ENCODE measurements at places on chromosomes 11 and 22. TPM values are rescaled to one million over a fixed set of nuclear protein-coding genes. Genes with fewer than 3 reads are reported as not detected.
A peak's percentile ranks its signal among the peaks of the same experiment; 100 is the strongest.

GRCh38 chr22:49752598-49753091 lies 75.0 kb downstream of the BRD1 start:
- H3K4me1 ChIP-seq: no peaks in the 10 kb centered on the region
- no peak overlapping the region for H3K27ac ChIP-seq
- H3K36me3 ChIP-seq: no peaks in the 10 kb centered on the region
- no peak for DNase-seq
- H3K4me3 ChIP-seq: no peak overlapping the region

GRCh38 chr11:62124186-62125113 lies 639 bp downstream of the INCENP start:
- H3K36me3 ChIP-seq: peaks cover 33% of the 10 kb centered on the region
- H3K27ac ChIP-seq: peak overlapping the region; percentile 89
- DNase-seq: peak; percentile 35

DNA sequence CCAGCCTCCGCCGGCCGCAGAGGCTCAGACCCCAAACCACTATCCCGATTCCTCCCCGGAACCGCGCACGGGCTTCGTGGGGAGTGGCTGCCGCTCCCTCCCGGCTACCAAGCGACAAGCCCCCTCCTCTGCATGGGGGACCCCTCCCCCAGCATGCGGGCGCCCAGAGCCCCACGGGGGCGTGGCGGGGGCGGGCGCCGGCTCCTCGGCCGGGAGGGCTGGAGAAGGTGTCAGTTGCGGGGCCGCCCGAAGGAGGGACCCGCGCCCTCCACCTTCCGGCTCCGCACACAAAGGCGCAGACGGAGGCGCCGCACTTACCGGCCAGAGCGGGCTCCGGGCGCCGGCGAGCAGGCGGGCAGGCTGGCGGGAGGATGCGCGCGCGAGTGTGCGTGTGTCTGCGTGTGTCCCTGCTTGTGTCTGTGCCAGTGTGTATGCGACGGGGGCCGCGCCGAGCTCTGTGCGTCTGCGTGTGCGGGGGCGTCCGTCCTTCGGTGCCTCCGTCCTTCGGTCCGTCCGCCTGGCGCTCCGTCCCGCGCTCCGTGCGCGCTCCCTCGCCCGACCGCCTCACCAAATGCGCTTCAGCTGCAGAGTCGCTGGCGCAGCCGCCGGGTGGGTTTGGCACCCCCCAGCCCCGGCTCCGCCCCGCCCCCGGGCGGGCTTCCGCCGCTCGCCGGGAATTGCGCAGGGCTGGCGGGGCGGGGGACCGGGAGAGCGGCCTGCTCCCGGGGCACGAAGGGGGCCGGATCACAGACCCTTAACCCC lies at the start of gene PTPN5:
Gene PTPN5 (minus strand): TSS at position 592 of the 762 bp plus-strand sequence. CDS start 19,840 bp downstream, outside the sequence.
- no peaks in the 10 kb centered on the region for H3K4me1 ChIP-seq
- H3K27me3 ChIP-seq: peaks cover 51% of the 10 kb centered on the region
- no peak for DNase-seq
- H3K27ac ChIP-seq: no peak within 1 kb of the TSS
- H3K36me3 ChIP-seq: no peaks in the 10 kb centered on the region

Gene RSF1
- total RNA-seq: 94.1 TPM

GRCh38 chr11:43223026-43223425 lies 88.8 kb upstream of the API5 start:
- H3K4me3 ChIP-seq: no peak overlapping the region
- DNase-seq: no peak
- H3K27me3 ChIP-seq: no peaks in the 10 kb centered on the region
- no peak overlapping the region for H3K27ac ChIP-seq
- no peaks in the 10 kb centered on the region for H3K36me3 ChIP-seq

GRCh38 chr22:35313311-35314121 lies 13.8 kb downstream of the TOM1 start:
- no peak overlapping the region for H3K27ac ChIP-seq
- no peaks in the 10 kb centered on the region for H3K4me1 ChIP-seq
- H3K4me3 ChIP-seq: no peak overlapping the region
- no peak for DNase-seq
- no peaks in the 10 kb centered on the region for H3K36me3 ChIP-seq
- H3K27me3 ChIP-seq: no peaks in the 10 kb centered on the region

DNA sequence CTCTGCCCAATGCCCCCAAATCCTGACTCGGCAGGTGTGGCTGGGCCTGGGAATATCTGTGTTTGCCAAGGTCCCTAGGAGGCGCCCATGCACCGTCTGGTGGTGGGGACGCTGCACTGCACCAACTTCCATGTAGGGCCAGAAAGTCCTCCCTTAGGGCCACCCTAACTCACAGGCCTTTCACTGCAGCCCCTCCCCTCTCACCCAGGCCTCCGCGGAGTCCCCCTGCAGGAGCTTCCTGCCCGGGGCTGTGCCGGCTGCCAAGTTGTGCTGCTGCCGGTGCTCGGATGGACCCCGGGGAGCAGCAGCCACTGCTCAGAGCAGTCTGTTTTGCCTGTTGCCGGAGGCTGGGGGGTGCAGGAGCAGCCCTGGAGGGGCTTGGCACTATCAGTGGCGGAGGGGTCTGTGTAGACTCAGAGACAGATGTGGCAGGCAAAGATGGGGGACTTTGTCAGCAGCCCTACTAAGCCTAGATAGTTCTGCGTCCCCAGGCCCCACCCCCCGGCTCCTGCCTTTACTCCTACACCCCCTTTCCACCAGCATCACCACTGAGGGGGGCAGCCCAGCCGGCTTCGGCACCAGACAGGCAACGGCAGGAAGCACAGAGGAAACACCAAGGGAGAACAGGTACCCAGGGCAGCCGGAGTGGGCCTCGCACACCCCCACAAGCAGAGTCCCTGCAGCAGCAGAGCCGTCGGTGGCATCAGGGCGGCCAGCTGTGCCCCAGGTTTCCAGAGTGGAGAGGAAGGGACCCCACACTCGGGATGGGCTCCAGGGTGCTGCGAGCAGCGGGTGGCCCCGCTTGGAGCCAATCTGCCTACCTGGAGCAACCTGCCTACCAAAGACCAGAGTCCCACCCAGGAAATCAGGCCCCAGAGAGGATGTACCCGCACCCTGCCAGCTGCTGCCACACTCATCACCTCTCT lies 124.3 kb downstream of the TRIM29 start:
- peaks cover 12% of the 10 kb centered on the region for H3K4me1 ChIP-seq
- H3K36me3 ChIP-seq: no peaks in the 10 kb centered on the region
- H3K4me3 ChIP-seq: no peak overlapping the region
- no peak overlapping the region for H3K27ac ChIP-seq
- peak; percentile 88 for DNase-seq

GRCh38 chr11:67379061-67380058 lies 6.0 kb upstream of the CLCF1 start:
- no peak for DNase-seq
- H3K4me1 ChIP-seq: peaks cover 10% of the 10 kb centered on the region
- H3K27ac ChIP-seq: peak overlapping the region; percentile 17
- H3K36me3 ChIP-seq: no peaks in the 10 kb centered on the region
- H3K27me3 ChIP-seq: no peaks in the 10 kb centered on the region

GRCh38 chr11:63242089-63242781 lies 1.2 kb downstream of the SLC22A25 start:
- peaks cover 28% of the 10 kb centered on the region for H3K27me3 ChIP-seq
- no peaks in the 10 kb centered on the region for H3K4me1 ChIP-seq
- DNase-seq: no peak
- H3K36me3 ChIP-seq: no peaks in the 10 kb centered on the region

DNA sequence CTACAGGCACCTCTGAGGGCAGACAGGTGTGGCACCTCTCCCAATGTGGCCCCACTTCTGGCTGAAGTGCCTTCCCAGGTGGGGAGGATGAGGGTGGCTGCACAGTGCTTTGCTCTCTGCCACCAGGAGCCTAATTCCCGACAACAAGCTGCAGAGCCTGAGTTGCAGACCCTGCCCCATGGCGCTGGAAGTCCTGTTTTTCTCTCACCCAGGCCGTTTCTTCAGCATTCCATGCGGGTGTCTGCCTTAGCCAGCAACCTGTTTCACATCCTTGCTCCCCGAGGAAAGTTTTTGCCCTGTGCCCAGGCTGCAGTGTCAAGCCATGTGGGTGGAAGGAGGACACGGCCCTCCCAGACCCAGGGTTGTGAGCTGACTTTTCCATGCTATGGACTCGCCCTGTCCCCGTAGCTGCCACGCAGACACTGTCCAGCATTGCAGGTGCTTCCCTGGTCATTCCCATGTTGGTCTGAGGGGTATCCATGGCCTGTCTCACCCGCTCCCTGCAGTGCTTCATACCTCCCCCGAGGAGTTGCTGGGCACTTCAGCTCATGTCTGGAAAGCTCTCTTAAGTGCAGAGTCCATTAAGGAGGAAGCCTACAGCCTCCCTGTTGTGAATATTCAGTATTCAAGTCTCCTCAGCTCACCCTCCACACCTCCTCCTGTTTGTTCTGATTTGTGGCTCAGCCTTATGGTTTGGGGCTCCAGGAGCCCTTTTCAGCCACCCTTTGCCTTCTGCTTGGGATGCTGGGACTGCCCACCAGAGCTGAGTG lies 2.9 kb downstream of the DAGLA start:
- H3K4me1 ChIP-seq: peaks cover 12% of the 10 kb centered on the region
- H3K27me3 ChIP-seq: no peaks in the 10 kb centered on the region
- H3K4me3 ChIP-seq: no peak overlapping the region
- DNase-seq: no peak
- no peak overlapping the region for H3K27ac ChIP-seq

DNA sequence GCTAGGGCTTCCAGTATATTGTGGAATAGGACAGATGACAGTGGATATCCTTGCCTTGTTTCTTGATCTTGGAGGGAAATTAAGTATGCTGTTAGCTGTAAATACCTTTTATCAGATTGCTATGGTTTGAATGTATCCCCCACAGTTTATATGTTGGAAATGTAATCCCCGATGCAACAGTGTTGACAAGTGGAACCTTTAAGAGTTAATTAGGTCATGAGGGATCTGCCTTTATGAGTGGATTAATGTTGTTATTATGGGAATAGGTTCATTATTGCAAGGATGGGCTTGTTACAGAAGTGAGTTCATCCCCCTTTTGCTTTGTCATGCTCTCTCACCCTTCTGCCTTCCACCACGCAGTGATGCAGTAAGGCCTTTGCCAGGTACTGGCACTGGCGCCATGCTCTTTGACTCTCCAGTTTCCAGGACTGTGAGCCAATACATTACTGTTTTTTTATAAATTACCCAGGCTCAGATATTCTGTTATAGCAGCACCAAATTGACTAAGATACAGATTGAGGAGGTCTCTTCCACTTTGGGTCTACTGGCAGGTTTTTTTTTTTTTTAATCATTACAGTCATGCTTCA lies 16.4 kb downstream of the CABIN1 start:
- no peak overlapping the region for H3K4me3 ChIP-seq
- H3K27ac ChIP-seq: no peak overlapping the region
- no peak for DNase-seq
- peaks cover 8% of the 10 kb centered on the region for H3K4me1 ChIP-seq
- no peaks in the 10 kb centered on the region for H3K27me3 ChIP-seq

DNA sequence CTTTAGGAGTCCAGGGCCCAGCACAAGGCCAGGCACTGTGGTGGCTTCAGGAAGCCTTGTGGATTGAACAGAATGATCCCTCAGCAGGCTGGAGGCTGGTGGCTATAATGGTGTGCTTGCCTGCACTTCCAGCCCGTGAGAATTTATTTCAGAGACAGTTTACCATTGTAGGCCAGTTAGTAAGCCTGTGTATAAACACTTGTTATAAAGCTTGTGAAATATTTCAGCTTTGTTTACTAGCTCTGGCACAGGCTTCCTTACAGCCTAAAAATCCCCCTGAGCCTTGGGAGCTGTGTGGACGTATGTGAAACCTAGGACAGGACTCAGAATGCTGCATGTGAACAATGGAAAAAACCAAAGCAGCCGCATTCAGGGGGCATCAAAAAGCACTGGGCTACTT lies 26.6 kb upstream of the ACER3 start:
- H3K4me3 ChIP-seq: no peak overlapping the region
- no peak overlapping the region for H3K27ac ChIP-seq
- H3K27me3 ChIP-seq: no peaks in the 10 kb centered on the region
- H3K36me3 ChIP-seq: no peaks in the 10 kb centered on the region

Gene C11orf91
- total RNA-seq: not detected

DNA sequence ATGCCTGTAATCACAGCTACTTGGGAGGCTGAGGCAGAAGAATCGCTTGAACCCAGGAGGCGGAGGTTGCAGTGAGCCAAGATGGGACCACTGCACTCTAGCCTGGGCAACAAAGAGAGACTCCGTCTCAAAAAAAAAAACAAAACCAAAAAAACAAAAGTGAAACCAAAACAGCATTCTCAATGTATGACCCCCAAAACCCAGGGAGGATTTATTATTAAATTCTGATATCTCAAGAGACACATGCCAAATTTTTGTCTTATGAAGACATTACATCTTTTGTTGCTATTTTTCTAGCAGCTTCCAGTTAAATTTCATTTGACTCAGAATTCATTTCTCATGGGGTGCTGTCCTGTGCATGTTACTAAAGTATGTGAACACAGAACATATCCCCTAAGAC lies 3.0 kb upstream of the YPEL4 start:
- H3K36me3 ChIP-seq: no peaks in the 10 kb centered on the region
- no peak for DNase-seq
- H3K27me3 ChIP-seq: peaks cover 9% of the 10 kb centered on the region
- peaks cover 18% of the 10 kb centered on the region for H3K4me1 ChIP-seq
- H3K27ac ChIP-seq: no peak overlapping the region
- no peak overlapping the region for H3K4me3 ChIP-seq

DNA sequence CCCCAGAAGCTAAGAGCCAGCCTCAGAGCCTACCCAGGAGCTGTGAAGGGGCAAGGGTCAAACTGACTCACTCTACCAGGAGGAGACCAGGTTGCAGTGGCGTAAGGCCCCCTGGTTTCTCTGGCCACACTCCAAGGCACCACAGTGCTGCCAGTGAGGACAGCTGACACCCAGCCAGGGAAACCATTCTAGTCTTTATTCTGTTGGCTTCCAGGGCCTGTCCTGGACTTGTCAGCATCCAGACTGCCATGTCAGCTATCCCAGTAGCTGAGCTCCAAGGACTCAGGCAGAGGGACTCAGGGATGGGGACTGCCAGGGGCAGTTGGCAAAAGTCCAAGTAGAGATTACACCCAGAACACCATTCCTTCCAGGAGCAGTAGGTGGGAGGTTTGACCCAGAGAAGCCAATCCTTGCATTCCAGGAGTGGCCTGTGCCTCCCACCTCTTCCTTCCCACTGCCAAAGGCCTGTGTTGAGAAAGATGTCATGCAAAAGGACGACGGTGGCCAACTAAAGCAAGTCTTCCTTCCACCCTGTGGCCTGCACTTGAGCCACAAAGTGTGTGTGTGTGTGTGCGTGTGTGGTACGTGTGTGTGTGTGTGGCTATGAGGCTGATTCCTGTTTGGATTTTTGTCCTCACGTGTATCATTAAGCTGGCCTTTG lies 3.6 kb upstream of the MAPK8IP1 start:
- H3K36me3 ChIP-seq: peaks cover 24% of the 10 kb centered on the region
- H3K4me3 ChIP-seq: no peak overlapping the region
- no peak for DNase-seq
- peaks cover 29% of the 10 kb centered on the region for H3K4me1 ChIP-seq
- H3K27me3 ChIP-seq: no peaks in the 10 kb centered on the region
- no peak overlapping the region for H3K27ac ChIP-seq

Gene BTBD18
- not detected for total RNA-seq

- H3K36me3 ChIP-seq: peaks cover 81% of the 10 kb centered on the region
- H3K27ac ChIP-seq: peak overlapping the region; percentile 59
- DNase-seq: no peak
- H3K4me1 ChIP-seq: no peaks in the 10 kb centered on the region
Observed at GRCh38 chr22:35426801-35427140, 26.8 kb downstream of the MCM5 start.

- H3K4me1 ChIP-seq: no peaks in the 10 kb centered on the region
- H3K27ac ChIP-seq: no peak overlapping the region
- H3K36me3 ChIP-seq: no peaks in the 10 kb centered on the region
- no peak overlapping the region for H3K4me3 ChIP-seq
- H3K27me3 ChIP-seq: peaks cover 19% of the 10 kb centered on the region
- DNase-seq: no peak
Observed at GRCh38 chr11:61201476-61201875, 1.8 kb upstream of the PGA3 start.

- DNase-seq: peak; percentile 78
- H3K27me3 ChIP-seq: no peaks in the 10 kb centered on the region
- no peak overlapping the region for H3K4me3 ChIP-seq
- H3K27ac ChIP-seq: peak overlapping the region; percentile 8
- H3K36me3 ChIP-seq: peaks cover 25% of the 10 kb centered on the region
Observed at GRCh38 chr11:9138612-9139579, 47.5 kb upstream of the SCUBE2 start.
